ENCODE measurements at places on chromosomes 16 and 17. TPM values are rescaled to one million over a fixed set of nuclear protein-coding genes. Genes with fewer than 3 reads are reported as not detected.

DNA sequence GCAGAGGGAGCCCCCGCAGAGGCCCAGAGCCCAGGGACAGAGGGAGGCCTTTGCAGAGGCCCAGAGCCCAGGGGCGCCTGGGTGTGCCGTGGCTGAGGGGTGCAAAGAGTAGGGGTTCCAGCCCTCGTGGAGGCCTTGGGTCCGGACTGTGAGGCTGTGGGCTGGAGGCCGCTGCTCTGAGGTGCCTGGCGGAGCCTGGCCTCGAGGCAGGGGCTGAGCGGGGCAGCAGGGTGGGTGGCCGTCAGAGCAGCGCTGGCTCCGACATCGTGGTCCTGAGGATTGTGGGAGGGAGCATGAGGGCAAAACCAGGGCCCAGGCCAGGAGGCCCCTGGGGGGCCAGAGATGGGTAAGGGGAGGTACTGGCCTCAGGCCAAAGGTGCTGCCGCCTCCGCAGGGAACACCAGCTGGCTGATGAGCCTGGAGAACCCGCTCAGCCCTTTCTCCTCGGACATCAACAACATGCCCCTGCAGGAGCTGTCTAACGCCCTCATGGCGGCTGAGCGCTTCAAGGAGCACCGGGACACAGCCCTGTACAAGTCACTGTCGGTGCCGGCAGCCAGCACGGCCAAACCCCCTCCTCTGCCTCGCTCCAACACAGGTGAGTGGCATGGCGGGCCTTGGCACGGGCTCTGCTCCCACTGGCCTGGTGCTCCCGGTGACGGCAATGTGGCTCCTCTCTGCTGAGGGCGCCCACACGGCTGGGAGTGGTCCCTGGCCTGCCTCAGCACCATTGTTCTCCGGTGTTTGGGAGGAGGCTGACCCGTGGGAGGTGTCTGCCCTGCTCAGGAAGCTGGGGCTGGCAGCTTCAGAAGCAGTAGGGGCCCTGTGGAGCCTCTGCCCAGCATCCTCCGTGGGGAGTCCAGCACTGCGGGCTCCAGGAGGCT lies 33.7 kb downstream of the TSC2 start:
- no peak for DNase-seq

DNA sequence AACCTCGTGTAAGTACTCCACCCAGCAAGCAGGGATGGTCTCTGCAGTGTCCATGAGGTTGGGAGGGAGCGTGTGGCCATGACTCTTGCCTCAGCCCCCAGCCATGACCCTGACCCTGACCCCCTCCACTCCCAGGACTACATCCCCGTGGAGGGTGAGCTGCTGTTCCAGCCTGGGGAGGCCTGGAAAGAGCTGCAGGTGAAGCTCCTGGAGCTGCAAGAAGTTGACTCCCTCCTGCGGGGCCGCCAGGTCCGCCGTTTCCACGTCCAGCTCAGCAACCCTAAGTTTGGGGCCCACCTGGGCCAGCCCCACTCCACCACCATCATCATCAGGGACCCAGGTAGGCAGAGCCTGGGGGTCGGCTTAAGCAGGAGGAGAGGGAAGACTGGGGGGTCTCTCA lies 16.3 kb downstream of the GALK1 start:
- DNase-seq: no peak

DNA sequence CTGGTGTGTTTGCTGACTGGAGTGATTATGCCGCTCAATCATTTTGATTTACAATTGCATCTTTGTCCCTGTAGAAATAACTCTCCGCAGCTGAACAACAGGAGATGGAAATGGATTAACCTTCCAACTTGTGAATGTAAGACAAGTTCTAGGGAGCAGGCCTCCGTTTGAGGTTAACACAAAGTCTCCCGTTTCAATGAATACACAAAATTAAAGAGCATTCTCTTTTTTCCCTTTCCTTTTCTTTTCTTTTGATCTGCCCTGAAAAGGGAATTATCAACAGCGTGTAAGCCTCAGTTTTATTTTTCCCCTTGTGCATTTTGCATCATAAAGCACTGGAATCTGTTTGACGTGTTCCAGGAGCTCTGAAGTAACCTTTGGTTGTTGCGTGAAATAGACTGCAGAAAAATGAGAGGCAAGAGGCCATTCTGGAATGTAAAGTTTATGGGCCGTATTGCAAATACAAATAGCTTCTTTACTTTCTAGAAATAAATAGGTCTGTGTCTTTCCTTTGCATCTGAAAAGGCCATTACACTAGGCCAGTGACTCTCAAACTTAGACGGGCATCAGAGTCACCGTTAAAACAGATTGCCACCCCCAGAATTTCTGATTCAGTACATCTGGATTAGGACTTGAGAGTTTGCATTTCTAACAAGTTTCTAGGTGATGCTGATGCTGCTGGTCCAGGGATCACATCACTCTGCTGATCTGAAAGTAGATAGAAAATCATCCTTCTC lies 164.7 kb downstream of the ZNF18 start:
- DNase-seq: no peak

GRCh38 chr16:12455287-12455798 lies 348.3 kb downstream of the CPPED1 start:
- peak; percentile 67 for DNase-seq

DNA sequence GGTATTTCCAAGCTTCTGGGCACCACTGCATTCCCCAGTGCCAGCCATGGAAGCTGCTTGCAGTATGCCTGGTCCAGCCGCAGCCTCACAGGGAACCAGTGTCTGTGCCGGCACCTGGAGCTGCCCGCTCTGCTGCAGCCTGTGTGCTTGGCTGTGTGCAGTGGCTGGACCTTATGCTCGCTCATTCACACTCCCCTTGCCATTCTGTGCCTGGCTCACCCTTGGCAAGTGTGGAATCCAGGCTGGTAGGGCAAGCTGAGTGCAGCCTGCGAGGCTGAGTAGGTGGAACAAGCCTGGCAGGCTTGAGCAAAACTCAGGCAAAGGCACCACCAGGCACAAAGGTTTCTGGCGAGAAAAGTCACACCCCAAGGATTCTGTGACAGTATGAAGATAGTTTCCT lies 144.0 kb downstream of the MYO1D start:
- DNase-seq: no peak

DNA sequence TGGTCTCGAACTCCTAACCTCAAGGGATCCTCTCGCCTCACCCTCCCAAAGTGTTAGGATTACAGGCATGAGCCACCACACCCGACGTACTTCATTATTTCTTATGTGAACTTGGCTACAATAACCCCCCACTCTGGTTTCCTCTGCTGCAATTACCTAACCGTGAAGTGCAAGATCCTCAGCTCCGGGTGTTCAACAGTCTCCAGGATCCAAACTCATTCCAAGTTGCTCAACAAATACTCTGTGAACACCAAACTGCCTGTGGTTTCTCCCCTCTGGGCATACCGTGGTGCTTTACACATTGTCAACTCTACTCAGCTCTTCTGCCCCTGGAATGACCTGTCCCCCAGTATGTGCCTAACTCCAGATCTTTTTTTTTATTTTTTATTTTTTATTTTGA lies 6.8 kb upstream of the SULT1A1 start:
- no peak for DNase-seq

DNA sequence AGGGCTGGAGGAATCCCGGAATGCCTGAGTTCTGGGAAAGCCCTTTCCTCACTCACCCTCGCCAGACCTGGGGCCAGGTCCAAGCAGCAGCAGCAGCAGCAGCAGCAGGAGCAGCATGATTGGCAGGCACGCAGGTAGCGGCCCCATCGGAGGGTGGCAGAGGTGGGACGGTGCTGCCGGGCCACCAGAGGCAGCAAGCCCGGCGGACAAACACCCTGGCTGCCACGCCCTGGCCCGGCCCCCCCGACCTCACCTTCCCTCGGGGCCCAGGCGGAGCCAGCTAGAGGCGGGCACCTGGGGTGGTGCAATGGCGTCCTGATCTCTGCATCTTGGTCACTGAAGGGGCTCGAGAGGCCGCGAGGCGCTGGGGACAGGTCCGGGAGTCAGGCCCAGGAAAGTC lies 122.4 kb downstream of the LAT start:
- DNase-seq: no peak

GRCh38 chr17:30093463-30094147 lies 23.0 kb upstream of the NSRP1 start:
- peak; percentile 46 for DNase-seq

GRCh38 chr16:73547552-73548403 lies 499.9 kb upstream of the ZFHX3 start:
- DNase-seq: no peak

- DNase-seq: no peak
Measured at GRCh38 chr17:37292429-37293139, 83.2 kb upstream of the C17orf78 start.

- DNase-seq: no peak
Measured at GRCh38 chr17:73889439-73889838, 245.2 kb upstream of the SDK2 start.

Gene PRSS27
- 1.6 TPM for total RNA-seq

Gene SMIM36
- not detected for total RNA-seq

Gene MRPL12
- 118 TPM for total RNA-seq

Gene ABCA6
- not detected for total RNA-seq

Gene PTX4
- total RNA-seq: not detected

Gene TRIM72
- total RNA-seq: not detected

Gene KSR1
- total RNA-seq: 55.0 TPM

Gene LYRM9
- 6.8 TPM for total RNA-seq

Gene NOD2
- 17.9 TPM for total RNA-seq
